ENCODE measurements at places on chromosomes 16 and 17.

- DNase-seq = no peak
Observed at GRCh38 chr17:19409509-19409908, 1.5 kb upstream of the RNF112 start.

DNA sequence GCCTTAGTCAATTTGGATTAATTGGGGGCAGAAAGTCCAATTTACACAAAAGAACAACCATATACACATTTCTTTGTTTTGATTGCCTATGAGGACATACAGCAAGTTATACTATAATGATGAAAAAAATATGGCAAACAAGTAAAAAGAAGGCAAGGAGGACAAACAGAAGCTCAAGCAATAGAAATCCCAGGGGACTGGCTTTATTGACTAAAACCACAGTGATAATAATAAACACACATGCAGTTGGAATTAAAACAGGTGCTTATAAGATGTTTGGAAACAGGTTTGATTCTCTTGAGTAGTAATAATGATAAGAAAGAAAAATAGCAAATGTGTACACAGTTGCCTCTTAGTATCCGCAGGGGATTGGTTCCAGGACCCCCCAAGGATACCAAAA lies 176.4 kb downstream of the SHISA9 start:
- DNase-seq = no peak

GRCh38 chr16:56258508-56259424 lies 67.5 kb downstream of the GNAO1 start:
- DNase-seq = no peak

DNA sequence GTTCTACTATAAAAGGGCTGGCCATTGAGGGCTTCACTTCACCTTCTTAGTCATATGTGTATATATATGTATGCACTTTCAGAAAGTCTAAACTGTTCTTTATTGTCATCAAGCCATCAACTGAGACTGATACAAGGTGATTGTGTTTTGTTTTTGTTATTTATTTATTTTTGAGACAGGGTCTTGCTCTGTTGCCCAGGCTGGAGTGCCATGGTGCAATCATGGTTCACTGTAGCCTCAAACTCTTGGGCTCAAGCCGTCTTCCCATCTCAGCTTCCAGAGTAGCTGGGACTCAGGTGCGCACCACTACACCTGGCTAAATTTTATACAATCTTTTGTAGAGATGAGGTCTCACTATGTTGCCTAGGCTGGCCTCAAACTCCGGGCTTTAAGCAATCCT lies 5.6 kb downstream of the ZNRF1 start:
- DNase-seq = no peak

- DNase-seq = no peak
Observed at GRCh38 chr16:87564524-87564778, 37.9 kb upstream of the JPH3 start.

DNA sequence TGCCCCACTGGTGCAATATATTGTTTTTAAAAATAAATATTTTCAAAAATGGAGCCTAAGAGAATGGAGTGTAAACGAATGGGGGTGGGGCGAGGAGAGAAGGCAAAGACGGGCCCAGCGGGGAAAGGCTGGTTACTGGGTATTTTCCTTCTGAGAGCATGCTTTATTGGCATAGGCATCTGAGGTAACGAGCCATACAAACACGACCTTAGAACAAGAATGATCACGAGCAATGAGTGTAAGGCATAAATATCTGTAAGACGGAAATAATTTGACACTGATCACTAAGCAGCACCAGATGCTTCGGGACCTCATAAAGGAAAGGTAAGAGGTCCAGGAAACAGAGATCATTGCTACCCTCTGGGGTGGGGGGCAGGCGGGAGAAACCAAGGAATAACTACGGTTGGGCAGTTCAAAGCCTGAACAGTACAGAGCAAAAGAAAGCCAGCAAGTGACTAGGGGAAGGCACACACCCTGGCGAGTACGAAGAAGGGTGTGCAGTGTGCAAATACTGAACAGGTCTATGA lies 959 bp downstream of the SSH2 start:
- no peak for DNase-seq

DNA sequence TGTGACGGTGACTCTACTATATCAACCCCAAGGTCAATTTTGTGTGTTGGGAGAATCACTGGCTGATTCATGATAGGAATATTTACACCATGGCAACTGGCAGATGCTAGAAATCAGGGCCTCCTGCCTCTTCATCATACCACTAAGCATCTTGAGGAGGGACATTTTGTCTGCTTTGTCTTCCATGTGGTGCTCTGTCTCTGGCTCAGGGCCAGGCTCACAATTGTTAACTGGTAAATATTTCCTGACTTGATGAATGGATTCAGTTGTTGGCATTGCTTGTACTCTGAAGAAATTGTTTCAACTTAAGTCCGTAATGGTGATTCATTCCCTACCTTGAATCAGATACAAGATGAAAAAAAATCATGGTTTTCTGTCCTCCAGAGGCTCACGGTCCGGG lies 292.7 kb downstream of the HAPSTR1 start:
- DNase-seq = no peak

All from iPS DF 19.7 (cell line).